ENCODE measurements at places on chromosomes 4 and X. TPM values are rescaled to one million over a fixed set of nuclear protein-coding genes. Genes with fewer than 3 reads are reported as not detected.

The CLCN5 gene
- total RNA-seq, result 2.0 TPM

The RTL3 gene
- total RNA-seq, result not detected

The BEX5 gene
- not detected for total RNA-seq

The RHOH gene
- not detected for total RNA-seq

Measured in ascending aorta (tissue), 2 donors.